Fibroblast of upper back skin (primary cell): ENCODE measurements at places on chromosomes 12 and 14.

GRCh38 chr14:105151084-105151837 lies 17.3 kb downstream of the JAG2 start:
- DNase-seq: no peak

DNA sequence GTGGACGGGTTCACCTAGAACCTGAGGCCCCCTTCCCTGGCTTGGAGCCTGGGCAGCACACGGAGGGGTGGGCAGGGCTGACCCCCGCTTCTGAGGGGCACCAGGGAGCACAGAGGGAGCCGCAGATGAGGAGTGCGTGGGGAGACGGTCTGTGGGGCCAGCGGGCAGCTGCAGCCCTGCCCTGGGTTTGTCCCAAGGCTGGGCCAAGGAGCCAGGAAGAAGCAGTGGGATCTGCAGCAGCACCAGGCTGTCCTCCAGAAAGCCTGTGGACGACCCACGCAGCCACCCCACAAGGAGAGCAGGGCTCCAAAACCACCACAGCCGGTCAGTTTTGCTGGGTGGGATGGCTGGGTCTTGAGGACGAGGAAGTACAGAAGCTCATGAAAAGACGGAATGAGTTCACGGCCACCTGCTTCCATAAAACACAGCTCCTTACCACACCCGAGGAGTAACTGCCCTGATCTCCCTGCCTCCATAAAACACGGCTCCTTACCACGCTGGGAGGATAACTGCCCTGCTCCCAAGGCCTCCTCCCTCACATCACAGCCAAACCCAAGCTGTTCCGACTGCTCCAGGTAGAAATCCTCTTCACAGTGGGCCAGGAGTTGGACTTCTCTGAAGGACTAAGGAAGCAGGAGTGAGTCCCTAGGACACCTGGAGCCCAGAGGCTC lies 9.9 kb upstream of the GOLGA3 start:
- DNase-seq: no peak

GRCh38 chr14:29161593-29161992 lies 395.0 kb downstream of the FOXG1 start:
- no peak for DNase-seq

- peak; percentile 8 for DNase-seq
Observed at GRCh38 chr14:67068251-67068650, 121.0 kb upstream of the GARIN2 start.

DNA sequence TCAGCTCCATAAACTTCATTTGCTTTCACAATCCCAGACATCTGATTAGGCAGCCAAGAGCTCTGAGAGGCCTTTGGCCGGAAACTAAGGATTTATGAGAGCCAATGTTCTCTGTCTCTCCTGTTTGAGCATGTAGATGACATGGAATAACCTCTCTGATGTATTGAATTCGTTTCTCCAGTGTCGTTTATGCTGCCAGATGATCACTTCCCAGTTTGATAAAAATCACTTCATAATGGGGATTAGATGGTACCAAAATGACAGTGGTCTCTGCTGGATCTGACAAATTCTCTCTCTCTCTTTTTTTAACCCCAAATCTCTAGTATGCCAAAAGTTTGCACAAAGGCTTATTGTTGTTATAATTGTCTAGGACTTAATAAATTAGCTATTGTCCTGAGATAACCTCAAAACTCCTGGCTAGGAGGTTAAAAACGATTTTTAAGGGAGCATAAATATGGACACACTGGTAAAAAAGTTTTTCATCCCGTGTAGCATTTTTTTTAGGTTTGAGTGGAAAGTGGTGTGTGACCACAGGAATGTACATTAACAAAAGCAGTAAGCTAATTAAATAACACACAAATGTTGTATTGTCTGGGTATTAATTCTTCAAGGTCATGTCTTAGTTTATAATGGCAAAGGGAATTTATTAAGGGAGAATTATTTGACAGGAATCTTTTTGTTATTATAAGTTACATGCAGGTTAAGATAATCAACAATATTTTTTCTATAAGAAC lies 82.6 kb upstream of the USP44 start:
- peak; percentile 35 for DNase-seq

- no peak for DNase-seq
Observed at GRCh38 chr14:93943052-93943451, 15.9 kb downstream of the FAM181A start.

GRCh38 chr14:35113308-35113950 lies 8.4 kb downstream of the PPP2R3C start:
- no peak for DNase-seq

DNA sequence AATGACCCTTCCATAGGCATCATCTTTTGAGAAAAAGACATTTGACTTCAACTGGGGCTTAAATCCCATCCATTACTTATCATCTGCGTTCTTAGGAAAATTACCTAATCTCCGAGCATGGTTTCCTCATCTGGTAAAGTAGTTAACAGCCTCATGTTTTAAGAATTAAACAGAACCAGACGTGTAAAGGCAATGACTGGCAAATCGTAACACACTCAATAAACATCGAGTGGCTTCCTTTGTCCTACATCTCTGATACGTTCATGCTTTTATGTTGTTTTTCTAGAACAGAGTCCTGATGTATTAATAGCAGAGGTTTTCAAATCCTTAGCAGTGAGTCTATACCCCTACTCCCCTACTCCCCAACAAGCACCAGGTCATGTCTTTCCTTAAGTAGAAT lies 189.7 kb upstream of the RGS6 start:
- DNase-seq: peak; percentile 23

DNA sequence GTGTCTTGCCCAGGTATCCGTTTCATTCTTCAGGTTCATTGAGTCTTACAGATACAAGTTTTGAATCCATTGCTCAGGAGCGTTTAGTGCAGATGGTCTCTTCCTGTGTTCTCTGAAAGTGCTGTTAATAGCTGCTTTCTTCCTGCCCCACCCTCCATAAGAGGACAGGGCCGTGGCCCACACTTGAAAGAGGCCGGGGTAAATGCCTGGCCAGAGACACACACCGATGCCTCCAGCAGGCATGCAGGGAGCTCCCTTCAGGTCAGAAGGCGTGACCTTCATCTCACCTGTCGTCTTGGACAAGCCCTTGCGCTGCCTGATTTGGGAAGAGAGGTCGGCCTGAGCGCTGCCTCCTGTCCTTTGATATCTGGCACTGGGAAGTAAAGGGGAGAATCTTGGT lies 11.6 kb downstream of the PRKAB1 start:
- no peak for DNase-seq

GRCh38 chr12:98736352-98737321 lies 91.5 kb downstream of the APAF1 start:
- DNase-seq: no peak

DNA sequence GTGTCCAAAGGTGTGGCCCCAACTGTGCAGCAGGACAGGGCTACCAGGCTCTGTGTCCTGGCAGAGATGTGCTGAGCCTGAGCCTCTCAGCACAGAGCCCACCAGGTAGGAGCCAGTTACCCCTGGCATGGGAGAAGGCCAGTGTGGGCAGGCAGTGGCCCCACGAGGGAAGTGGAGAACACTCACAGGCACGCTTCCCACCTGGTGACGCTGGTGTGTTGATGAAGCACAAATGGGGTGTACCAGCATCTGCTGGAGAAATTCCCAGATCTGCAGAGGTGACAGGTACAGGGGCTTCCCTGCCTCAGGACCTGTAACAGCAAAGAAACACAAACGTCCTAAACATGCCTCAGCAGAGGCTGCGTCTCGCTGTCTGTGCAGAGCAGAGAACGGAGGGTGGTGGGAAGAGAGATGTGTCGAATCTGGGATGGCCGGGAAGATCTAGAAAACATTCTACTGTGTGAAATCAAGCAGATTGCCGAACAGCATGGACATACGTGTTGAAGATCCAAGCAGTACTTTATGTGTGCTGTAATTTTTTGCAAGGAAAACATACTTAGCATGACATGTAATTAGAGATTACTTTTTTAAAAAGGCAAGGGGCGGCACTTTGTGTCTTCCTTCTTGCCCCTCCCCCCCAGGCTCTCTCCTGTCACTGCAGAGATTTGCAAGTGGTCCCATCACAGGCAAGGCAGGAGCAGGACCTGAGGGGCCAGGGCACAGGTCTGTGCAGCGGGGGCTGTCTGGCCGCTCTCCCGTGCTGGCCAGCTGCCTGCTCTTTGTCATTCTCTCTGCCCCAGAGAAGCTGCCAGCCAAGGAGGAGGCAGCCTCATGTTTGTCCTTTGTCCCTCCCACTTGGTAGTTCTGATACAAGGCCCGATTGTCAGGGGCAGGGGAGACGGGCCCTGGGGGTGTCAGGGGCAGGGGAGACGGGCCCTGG lies 17.3 kb downstream of the HIP1R start:
- DNase-seq: no peak

- DNase-seq: peak; percentile 58
Observed at GRCh38 chr14:77026930-77027537, 1.5 kb downstream of the IRF2BPL start.

DNA sequence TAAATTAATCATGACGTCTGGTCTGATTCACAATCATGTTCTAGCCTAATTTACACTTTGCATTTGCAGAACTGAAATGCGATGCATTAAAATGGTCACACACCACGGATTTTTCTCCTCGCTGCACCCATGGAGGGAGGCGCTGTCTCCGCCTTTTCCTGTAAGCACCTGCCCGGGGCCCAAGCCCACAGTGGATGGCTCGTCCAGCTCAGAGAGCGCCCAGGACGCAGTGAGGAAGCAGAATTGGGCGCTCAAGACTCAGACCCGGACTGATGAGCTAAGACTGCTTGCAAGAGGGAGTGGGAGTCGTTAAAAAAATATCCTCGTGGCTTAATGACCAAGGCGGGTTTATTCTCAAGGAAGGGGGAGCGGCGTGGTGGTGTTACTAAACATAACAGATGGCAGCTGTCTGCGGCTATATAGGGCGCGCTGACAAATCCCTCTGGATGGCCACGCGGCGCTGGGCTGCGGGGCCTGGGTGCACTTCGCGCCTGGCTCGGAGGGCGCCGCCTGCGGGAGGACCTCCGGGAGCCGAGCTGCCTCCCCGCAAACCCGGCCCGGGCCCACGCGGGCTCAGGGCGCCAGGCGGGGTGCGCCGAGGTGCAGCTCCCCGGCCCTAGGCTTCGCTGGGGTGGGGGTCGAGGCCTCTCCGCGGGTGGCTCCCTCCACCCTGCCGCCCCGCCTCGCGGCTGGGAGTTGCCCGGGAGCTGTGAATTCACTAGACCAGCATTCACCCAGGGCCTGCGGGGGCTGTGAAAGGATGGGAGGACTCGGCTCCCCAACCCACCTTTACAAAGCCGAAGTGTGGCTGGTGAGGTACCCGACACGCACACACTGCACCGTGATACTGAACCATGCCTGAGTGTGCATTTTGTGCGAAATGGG lies 78.7 kb downstream of the PPM1A start:
- DNase-seq: peak; percentile 17

GRCh38 chr12:96314723-96315122 lies 85.5 kb downstream of the CDK17 start:
- DNase-seq: no peak

- DNase-seq: no peak
Observed at GRCh38 chr14:35332517-35333263, 40.5 kb downstream of the PSMA6 start.

DNA sequence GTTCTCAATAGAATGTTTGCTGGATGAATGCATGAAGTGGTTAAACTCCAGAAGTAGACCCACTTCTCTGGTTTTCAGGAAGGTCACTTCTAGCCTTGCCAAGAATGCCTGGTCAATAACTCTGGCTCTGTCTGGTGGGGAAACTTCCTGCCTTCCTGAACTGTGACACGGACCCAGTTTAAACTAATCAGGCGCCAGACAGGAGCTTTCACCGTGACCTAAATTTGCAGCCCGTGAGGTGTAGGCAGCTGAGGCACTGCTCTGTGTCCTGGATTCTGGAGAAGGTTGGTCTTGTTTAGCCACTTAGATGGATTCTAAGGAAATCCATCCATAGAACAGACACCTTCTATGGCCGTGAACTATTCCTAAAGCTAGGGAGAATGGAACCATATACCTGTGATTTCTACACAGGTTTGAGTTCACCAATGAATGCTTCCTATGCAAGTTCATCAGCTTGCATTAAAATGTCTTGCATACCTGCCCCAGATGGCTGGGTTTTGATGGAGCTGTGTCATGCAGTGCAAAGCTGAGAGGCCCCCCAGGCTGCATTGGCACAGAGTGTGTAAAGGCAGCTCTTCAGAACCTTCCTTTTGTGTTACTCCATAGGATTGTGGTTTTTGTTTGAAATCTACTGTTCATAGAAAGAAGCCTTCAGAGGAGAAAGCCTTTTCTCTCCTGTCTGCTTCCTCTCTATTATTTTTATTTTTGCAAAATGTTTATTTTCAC lies 4.4 kb downstream of the CHST11 start:
- DNase-seq: peak; percentile 32

DNA sequence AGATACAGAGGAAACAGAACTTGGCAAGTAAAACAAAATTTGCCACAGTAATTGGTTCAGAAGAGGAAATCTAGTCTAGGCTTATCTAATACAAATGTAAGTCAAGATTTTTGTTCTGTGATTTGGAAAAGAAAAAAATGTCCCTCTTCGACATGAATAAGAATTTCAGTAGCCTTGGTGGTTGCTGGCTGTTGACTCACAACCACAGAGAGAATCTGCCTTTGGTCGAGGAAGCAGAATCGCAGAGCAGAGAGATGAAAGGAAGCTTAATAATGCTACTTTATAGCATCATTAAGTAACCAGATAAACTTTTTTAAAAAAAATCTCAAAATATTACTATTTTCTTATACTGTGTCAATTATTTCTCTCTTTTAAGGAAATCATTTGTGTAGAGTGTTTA lies 1096.6 kb downstream of the FLRT2 start:
- DNase-seq: peak; percentile 61

GRCh38 chr12:12133259-12133658 lies 62.5 kb downstream of the BCL2L14 start:
- DNase-seq: no peak

DNA sequence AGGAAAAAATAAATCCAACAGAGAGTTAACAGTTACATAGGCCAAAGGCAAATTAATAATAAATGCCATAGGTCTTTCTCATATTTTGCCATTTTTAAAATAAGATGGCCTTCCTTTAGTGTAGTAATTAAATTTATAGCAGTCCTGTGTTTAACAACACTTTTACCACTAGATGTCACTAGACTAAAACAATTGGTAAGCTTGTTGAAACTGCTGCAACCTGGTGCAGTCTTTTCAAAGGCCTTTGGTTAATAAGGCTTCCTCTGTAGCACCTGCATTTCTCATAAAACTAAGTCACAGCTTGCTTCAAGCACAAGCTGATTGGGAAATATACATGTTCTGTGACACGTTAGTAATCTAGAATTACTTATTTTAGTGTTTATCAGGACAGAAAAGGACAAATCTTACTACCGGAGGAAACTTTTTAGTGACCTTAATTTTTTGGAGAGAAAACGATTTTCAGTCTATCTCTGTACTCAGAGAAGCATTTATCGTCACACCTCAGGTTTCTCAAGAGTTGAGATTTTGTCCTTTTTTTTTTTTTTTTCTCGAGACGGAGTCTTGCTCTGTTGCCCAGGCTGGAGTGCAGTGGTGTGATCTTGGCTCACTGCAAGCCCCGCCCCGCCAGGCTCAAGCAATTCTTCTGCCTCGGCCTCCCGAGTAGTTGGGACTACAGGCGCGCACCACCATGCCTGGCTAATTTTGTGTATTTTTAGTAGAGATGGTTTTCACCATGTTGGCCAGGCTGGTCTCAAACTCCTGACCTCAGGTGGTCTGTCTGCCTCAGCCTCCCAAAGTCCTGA lies 20.0 kb downstream of the BORCS5 start:
- DNase-seq: peak; percentile 81

GRCh38 chr14:22226381-22226780 lies 362.6 kb downstream of the DAD1 start:
- DNase-seq: peak; percentile 64
